ENCODE measurements at places on chromosomes 13 and 19. TPM values are rescaled to one million over a fixed set of nuclear protein-coding genes. Genes with fewer than 3 reads are reported as not detected.

DMRTC2 gene
- not detected for total RNA-seq

FUT1 gene
- 0.22 TPM for total RNA-seq

SUGP1 gene
- total RNA-seq: 33.2 TPM

RASL11A gene
- total RNA-seq: 14.2 TPM

LILRA1 gene
- not detected for total RNA-seq

MYH14 gene
- 0.65 TPM for total RNA-seq

MBD3L3 gene
- total RNA-seq: not detected

EDNRB gene
- 0.11 TPM for total RNA-seq

UPF3A gene
- total RNA-seq: 36.9 TPM

FREM2 gene
- total RNA-seq: not detected

STOML3 gene
- not detected for total RNA-seq

PGLYRP1 gene
- not detected for total RNA-seq

PNMA8B gene
- 1.7 TPM for total RNA-seq

WASF3 gene
- total RNA-seq: 18.8 TPM

VSIG10L gene
- 0.52 TPM for total RNA-seq

ARHGEF1 gene
- total RNA-seq: 27.0 TPM

CEACAM1 gene
- 0.32 TPM for total RNA-seq

ATF5 gene
- 9.1 TPM for total RNA-seq
